ENCODE measurements at places on chromosomes 4 and X.

- DNase-seq = no peak
Observed at GRCh38 chrX:130103605-130104004, 6.7 kb downstream of the ELF4 start.

- DNase-seq = no peak
Observed at GRCh38 chr4:134537701-134538100, 336.1 kb upstream of the PABPC4L start.

DNA sequence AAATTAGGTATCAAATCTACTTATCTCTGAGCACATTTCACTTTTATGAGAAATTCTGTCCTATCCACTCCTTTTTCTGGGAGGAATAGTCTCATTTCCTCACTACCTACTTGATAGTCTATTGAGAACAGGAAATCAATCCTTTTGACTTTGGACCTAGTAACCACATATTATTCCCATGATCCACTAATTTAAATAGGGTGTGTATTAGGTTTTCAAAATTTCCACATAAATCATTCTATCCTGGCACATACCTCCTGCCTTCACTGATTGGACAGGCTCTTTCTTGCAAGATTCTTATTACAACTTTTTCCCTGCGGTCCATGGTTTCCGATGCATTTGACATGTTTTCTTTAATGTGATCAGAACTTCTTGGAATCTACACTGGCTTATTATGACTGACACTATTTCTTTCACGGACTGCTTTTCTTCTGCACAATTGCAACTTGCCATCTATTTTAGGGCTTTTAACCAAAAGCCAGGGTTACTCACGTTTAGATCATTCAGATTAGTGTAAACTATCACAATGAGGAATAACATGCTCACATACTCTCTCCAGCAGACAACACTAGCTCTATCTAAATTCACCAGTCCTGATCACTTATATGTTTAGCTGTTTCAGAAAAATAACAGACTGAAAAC lies 419.9 kb upstream of the SLIT2 start:
- DNase-seq = no peak

GRCh38 chrX:50054147-50054546 lies 131.8 kb downstream of the CLCN5 start:
- no peak for DNase-seq

DNA sequence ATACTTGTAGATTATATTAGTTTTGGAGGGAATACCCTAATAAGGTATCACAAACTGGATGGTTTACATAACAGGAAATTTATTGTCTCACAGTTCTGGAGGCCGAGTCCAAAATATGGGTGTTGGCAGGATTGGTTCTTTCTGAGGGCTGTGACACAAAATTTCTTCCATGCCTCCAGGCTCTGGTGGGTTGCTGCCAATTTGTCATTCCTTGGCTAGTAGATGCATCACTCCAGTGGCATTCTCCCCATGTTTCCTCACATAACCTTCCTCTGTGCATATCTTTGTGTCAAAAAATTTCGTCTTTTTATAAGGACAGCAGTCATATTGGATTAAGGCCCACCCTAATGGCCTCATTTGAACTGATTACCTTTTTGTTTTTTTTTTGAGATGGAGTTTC lies 49.3 kb downstream of the APELA start:
- no peak for DNase-seq

Measured in CD8-positive, alpha-beta T cell (primary cell).